A375 (cell line): ENCODE measurements at places on chromosomes 16 and 17. TPM values are rescaled to one million over a fixed set of nuclear protein-coding genes. Genes with fewer than 3 reads are reported as not detected.

Gene CRYBA1
- total RNA-seq, result not detected in 2 replicates

Gene RNF40
- 110 and 121 TPM in 2 replicates for total RNA-seq

Gene MT1B
- not detected in 2 replicates for total RNA-seq

Gene C16orf89
- total RNA-seq, result not detected in 2 replicates

Gene NOTUM
- 0.11 TPM in 1 of 2 replicates, not detected in the other for total RNA-seq

Gene EPX
- not detected in 2 replicates for total RNA-seq

Gene CDRT15L2
- total RNA-seq, result not detected in 2 replicates

Gene HOXB13
- 4.1 and 5.4 TPM in 2 replicates for total RNA-seq

Gene TM4SF5
- not detected in 2 replicates for total RNA-seq

Gene SPATA22
- total RNA-seq, result not detected in 2 replicates

Gene MT1F
- not detected in 2 replicates for total RNA-seq

Gene PIEZO1
- total RNA-seq, result 172 and 177 TPM in 2 replicates

Gene ZNF764
- 10.9 and 14.7 TPM in 2 replicates for total RNA-seq

Gene AHSP
- not detected in 2 replicates for total RNA-seq

Gene CD300H
- total RNA-seq, result not detected in 2 replicates

Gene HP
- not detected in 2 replicates for total RNA-seq

Gene KRTAP4-5
- not detected in 2 replicates for total RNA-seq

Gene SLFN12L
- 0.08 TPM in 1 of 2 replicates, not detected in the other for total RNA-seq
